ENCODE measurements at places on chromosomes 16 and 17.
A peak's percentile ranks its signal among the peaks of the same experiment; 100 is the strongest.

- no peak for DNase-seq
These were observed 14.2 kb upstream of the SYT17 start for GRCh38 chr16:19153876-19154275.

DNA sequence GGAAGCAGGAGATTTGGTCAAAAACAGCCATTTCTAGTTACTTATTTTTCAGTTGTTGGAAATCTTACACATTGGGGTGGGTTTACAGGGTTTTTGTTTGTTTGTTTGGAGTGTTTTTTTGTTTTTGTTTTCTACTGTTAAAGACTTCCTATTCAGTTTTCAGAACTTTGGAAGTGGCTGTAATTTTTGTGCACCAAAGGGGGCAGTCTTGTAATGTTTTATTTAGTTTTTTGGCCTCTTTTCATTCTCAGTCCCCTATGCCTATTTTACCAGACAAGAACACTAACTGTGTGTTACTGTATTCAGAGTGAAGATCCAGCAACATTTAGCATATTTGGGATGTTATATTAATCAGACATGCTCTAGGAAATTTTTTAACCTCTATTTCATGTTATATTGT is 20.6 kb downstream of the TPPP3 start:
- DNase-seq: no peak

- peak; percentile 10 for DNase-seq
These were observed 48.8 kb downstream of the PIMREG start for GRCh38 chr17:6492892-6493674.

GRCh38 chr17:1174263-1174880 is 5.4 kb downstream of the ABR start:
- DNase-seq: peak; percentile 47

- no peak for DNase-seq
These were observed 9.5 kb downstream of the TAX1BP3 start for GRCh38 chr17:3658784-3659449.

Data from femur (tissue), 1 donor.